Suppressor macrophage treated with lipopolysaccharide for 1 hour (primary cell): ENCODE measurements at places on chromosomes 12 and 14.

GRCh38 chr14:88851587-88851986 lies 27.1 kb downstream of the TTC8 start:
- no peak for DNase-seq

GRCh38 chr12:61676520-61676919 lies 583.7 kb upstream of the USP15 start:
- DNase-seq = no peak

DNA sequence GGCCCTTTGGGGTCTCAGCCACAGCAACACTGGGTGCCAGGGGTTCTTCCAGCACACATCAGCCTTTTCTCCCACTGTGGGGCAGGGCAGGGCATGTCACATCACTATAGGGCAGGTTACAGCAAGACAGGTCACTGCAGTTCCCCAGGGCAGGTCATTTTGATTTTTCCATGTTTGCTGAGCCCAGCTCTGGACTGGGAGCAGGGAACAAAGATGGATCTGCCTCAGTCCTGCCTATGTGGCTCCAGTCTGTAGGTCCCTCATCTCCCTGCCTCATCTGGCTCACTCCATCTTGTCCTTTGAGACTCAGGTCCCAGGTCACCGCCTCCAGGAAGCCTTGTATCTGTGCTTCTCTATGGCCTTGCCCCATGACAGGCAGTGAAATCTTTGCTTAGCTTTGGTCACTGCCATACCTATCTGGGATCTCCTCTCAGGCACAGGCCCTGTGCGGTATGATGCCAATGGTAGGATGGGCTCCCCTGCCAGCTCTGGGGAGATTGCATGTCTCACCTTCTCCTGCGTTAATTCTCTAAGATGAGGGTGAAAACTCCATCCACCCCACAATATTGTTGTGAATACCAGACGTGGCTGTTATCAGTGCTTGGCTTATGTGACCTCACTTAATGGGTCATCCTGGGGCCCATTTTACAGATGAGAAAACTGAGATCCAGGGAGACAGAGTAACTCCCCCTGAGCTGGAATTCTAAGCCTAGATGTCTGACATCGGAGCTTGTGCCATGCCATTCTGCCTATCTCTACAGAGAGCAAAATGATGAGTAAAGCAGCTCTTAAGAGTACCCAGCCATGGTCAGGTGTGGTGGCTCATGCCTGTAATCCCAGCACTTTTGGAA lies 1.5 kb downstream of the SERPINA6 start:
- no peak for DNase-seq

GRCh38 chr14:99809859-99810558 lies 16.8 kb downstream of the EML1 start:
- DNase-seq = no peak

DNA sequence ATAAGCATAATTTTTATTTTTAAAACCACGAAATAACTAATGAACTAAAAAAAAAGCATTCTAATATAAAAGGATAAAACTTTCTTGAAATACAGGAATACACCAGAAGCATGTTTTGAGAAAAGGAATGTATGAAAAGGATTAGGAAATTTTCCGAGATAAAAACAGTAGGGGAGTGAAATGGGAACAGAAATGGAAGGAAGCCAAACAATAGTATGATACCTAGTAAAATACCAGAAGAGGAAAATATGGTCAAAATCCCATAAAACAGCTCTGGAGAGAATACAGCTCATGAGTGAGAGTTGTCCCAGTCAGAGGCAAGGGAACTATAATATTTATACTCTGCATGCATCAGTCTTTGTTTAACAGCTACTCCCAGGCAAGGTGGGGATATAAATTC lies 1016.2 kb downstream of the SLC6A15 start:
- DNase-seq = no peak

- peak; percentile 21 for DNase-seq
Measured at GRCh38 chr12:105257321-105257728, 21.4 kb upstream of the APPL2 start.

DNA sequence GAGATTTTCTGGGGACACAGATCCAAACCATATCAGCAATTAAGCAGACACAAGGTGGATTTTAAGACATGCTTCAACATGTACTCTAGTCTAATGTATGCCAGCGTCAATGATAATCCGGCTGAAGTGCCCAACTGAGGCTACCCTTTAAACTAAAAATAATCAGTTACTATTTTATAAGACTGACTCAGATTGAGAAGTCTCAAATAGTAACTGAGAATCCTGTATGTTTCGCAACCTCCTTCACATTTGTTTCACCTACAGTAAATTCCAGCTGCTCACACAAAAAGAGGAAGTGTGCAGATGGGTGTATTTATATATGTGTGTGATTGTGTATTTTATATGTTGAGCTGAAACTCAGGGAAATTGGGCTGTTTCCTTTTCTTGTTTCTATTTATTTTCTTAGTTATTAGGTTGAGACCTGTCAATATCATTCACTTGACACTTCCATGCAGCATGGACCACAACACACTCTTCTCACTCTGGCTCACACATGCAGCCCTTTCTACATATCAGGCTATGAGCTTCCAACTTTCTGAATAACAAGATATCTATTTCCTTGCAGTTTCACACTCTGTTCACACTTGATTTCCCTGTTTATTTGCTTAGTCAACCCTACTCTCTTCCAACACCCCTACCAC lies 1224.9 kb upstream of the TMEM132C start:
- no peak for DNase-seq

- DNase-seq = no peak
Measured at GRCh38 chr12:126157575-126157966, 1092.3 kb downstream of the AACS start.

DNA sequence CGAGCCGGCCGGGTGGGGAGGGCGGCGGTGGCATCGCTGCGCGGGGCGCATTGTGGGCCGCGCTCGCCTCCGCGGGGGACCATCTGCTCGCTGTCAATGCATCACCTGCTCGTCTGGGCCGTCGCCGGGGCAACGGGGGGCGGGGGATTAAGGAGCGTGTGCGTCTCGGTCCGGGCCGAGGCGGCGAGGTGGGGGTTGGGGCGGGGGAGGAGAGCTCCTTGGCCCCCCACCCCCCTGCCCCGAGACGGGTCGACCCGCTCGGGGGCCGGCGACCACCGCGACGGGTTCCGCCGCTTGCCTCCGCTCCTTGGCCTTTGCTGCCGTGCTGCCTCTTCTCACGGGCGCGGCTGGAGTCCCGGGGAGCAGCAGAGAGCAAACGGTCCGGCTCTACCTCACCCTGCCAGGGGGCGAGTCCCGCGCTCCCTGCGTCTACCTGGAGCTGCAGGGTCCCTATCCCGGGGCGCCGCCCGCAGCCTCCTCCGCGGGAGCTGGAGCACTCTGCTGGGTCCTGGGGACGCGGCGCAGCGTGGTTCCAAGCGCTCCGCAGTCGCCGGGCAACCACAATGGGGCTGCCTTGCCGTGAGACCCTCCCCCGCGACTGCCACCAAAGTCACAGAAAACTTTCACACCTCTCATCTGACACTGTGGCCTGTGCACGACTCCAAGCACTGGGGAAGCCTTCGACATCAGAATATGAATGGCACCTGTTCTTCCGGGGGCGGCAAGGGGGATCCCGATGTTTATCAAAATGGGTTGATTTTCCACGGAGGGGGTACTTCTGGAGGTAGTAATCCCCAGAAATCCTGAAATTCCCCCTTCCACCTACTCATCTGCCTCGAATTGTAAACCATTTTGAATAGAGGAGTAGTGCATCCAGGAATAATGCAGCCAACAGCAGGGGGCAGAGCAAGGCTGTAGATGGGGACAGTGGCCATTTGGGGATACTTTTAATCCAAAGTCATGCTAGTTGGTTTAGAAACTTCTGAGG lies at the start of gene C12orf42:
Gene C12orf42, minus strand, starts transcription at position 500 of the 988 bp plus-strand sequence. CDS start 17,542 bp downstream, outside the sequence.
- DNase-seq = peak; percentile 24

GRCh38 chr12:88093573-88093972 lies 48.3 kb downstream of the CEP290 start:
- no peak for DNase-seq

DNA sequence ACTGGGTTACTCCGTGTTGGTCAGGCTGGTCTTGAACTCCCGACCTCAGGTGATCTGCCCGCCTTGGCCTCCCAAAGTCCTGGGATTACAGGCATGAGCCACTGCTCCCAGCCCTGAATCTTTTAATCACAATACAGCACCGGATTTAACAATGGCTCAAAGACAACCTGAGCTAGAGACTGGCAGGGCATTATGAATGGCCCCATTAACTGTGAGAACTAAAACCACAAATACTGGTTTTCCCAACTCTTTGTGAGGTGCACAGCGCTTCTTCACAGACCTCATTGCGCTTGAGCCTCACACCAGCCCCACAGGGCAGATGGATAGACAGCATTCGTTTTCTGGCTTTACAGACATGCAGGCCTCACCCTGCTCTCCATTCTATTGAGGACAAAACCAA lies 107.0 kb upstream of the FKBP4 start:
- DNase-seq = no peak

DNA sequence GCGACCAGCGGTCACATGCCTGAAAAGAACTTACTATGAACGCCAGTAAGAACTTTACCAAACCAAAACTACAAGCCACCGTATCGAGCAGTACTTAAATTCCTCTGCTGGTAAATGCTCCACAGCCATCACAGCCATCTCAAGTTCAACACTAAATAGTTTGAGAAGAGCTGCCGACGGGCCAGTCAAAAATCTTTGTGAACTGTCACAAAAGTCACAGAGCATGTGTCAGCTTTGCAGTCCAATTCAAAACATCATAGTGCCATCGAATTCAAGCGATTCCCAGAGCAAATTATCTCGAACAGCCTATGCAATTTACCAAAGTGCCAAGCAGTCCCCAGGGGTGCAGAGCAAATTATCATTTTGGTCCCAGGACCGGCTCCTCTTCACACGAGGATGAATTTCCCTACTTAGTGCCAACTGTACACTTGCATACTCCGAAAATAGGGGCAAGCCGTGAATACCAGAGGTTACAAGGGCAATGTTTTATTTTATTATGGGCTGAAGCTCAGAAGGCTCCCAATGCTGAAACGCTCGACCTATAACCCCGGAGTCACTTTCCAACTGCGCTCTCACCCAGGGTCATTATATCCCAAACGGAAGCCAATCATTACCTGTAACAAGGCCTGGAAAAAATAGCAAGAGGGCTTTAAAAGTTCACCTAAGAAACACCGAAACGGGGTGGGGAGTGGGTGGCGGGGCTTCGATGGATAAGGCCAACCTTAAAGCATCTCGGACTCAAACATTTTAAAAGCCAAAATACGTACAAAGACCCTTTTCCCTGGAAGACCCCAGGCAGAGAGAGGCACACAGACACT lies 1.1 kb downstream of the LRP6 start:
- peak; percentile 6 for DNase-seq

DNA sequence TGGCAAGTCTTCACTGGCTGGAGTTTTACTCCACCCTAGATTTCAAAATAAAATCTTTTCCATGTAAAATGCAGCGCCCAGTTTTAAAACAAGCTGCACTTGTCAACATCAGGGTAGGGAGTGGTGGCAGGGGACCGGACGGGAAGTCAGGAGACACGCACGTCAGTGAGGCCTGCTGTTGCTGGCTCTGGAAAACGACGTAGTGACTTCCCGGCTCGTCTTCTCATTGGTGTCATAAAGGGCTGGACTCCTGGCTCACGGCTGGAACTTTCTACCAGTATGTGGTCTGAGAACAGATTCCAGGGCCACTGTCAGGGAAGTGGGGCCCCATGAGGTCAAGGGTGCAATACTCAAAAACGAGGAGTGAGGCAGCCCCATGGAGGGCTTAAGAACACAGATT lies 64.2 kb upstream of the FOXN3 start:
- no peak for DNase-seq

- DNase-seq = no peak
Measured at GRCh38 chr12:65093606-65094005, 27.5 kb downstream of the WIF1 start.

GRCh38 chr12:85697003-85697402 lies 139.2 kb downstream of the RASSF9 start:
- no peak for DNase-seq

DNA sequence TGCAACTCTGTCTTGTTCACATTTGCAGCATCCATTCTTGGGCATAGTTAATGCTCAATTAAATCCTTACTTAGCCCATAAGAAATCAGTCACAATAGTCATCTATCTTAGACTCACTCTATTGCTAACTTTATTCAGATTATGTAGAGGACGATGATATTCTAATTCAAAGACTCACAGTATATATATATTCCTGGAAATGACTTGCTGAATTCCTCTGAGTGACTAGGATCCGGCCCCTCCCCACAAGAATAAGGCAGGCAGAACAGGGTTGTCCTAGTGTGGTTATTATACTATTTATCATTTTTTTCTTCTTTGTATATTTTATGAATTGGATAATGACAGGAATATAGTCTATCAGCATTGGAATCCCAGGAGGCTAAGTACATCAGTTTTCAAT lies 275.1 kb downstream of the TMTC2 start:
- no peak for DNase-seq

DNA sequence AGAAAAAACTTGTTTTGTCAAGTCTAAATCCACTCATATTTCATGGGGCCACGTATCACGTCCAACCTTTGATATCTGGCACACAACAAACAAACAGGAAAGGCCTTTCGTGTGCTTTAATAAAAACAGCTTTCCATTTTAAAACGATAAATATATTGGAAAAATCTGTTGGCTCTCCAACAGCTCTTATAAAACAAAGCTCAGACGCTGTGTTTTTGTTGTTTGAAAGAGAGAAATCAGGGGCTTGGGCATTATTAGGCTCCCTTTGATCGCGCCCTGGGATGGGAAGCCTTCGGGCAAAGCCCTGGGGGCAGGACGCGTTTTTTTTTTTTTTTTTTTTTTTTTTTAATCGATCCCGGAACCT lies 429 bp upstream of the PLEKHA5 start:
- DNase-seq = no peak

DNA sequence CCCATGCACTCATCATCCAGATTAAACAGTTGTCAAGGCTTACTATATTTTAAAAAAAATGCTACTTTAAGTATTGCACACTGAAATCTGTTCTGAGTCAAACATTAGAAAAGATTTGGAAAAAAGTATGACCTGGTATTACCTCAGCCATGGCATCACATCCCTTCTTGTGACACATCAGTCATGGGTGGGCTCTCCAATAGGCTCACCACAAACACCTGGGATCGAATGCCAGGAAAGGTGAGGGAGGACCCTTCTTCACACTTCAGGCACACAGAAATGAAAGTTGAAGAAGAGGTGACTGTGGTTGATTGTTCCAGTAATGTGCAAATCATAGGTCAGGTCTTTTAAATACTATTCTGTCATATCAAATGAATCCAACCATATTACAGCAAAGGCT lies 36.6 kb upstream of the GZMB start:
- no peak for DNase-seq

GRCh38 chr14:49221316-49221715 lies 364.9 kb downstream of the RPS29 start:
- no peak for DNase-seq

GRCh38 chr12:6090803-6091202 lies 33.7 kb downstream of the VWF start:
- DNase-seq = no peak

DNA sequence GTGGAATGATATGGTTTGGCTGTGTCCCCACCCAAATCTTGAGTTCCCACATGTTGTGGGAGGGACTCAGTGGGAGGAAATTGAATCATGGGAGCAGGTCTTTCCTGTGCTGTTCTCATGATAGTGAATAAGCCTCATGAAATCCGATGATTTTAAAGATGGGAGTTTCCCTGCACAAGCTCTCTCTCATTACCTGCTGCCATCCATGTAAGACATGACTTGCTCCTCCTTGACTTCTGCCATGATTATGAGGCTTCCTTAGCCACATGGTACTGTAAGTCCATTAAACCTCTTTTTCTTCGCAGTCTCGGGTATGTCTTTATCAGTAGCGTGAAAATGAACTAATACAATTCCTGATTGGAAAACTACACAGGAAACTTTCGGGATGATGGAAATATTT lies 100.5 kb downstream of the TSHR start:
- DNase-seq = no peak
